Activated CD8-positive, alpha-beta memory T cell treated with anti-CD3 and anti-CD28 coated beads for 4 hours (primary cell): ENCODE measurements at places on chromosomes 2 and 18.

DNA sequence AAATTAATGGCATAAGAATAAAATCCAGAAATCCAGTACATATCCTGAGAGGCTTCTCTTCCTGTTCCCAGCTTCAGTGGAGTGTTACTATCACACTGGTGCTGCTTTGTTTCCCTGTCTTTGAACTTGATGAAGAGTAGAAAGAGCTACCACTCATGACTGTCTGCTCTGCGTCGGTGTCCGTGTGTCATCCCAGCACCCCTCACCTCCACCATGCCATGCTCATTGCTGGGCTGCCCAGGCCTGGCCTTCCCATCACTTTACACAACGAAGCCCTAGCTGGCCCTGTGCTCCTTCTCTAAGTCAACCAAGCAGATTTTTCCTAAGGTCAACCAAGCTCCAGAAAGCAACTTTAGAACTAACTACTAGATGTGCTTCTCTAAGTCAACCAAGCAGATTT lies 215.4 kb downstream of the DOK6 start:
- DNase-seq: no peak

- DNase-seq: peak; percentile 40
Observed at GRCh38 chr18:80175451-80176204, 66.6 kb downstream of the ADNP2 start.

DNA sequence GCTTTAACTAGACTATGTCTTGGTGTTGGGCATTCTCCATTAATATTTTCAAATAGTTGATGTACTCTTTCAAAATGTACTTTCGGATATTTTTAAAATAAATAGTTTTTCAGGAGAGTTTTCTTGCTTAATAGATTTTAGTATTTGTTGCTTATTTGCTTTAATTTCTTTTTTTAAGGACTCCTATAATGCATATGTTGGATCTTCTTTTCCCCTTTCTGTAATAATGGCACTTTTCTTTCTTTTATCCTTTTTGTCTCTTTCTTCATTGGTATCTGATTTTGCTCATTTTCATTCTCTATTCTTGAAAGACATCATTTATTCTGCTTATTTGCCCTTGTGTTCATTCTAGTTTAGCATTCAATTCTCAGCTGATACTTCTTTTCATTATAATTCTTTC lies 791.6 kb downstream of the GALR1 start:
- no peak for DNase-seq

GRCh38 chr2:150320608-150321007 lies 166.9 kb downstream of the RND3 start:
- DNase-seq: no peak
